AG04449 (cell line): ENCODE measurements at places on chromosomes 1 and 21.

DNA sequence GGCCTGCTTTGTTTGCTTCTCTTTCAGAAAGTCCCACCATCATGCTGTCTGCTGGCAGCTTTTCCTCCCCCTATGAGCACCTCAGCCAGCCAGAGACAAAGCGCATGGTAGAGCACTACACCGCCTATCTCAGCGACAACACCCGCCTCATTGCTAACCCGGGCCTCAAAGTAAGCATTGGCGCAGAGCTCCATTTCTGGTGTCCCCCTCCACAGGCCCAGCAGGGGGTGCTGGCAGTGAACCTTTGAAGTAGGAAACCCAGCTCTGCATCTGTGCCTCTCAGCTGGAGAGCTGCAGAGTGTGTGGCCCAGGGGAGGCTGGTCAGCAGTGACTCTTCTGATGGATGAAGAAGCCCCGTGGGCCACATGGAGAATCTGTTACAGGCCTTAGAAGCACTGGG lies 81.2 kb upstream of the RAVER2 start:
- DNase-seq, result no peak

- DNase-seq, result no peak
Measured at GRCh38 chr1:34709547-34709946, 45.3 kb upstream of the GJB5 start.

DNA sequence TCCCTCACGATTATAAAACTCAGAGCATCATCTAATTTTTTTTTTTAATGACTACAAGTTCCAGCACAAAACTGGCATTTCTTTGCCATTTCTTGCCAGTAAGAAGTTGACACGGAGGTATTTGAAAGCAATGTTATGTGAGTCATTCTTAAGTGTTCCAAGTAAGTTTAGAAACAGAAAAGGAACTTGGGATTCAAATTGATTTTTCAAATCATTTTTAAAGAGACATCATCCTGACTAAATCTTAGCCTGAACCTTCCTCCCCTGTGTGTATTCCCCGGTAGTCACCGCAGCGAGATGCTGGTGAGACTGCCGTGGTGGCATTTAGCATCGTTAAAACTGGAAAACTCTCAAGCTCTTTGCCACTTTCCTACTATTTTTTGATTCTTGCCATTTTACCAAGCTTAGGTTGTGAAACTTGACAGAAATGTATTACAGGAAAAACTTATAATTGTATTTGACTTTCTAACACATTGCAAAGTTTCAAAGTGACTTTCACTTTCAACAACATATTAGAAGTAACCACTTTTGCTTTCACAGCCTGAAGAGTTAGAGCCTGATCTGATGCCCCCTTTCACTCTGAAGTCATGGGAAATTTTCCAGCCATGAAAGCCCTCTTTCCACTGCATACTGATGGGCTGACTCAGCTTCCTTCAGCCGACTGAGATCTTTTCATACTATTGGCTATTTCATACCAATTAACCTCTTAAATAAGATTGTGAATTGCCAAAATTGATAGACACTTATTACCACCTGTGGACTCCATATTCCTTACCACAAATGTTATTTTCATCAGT lies 61.4 kb downstream of the OLFML2B start:
- peak; percentile 70 for DNase-seq

- DNase-seq, result no peak
Measured at GRCh38 chr1:24987875-24988557, 57.9 kb upstream of the RUNX3 start.

GRCh38 chr1:5481889-5482288 lies 510.3 kb downstream of the NPHP4 start:
- DNase-seq, result no peak

DNA sequence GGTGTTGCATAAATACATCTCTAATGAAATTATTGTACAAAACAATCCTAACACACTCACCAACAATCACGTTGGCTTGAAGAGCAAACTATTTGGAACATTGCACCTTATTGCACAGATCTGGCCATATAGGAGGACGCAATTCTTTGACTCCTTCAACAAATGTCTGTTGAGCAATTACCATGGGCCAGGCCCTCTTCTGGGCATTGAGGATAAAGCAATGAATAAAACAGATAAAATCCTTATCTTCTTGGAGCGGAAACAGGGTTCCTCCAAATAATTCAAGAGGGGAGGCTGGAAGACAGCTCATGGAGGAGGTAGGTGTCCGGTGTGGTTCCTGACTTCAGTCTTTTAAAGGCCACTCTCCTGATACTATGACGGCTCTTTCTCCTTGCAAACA lies 43.3 kb downstream of the PAX7 start:
- no peak for DNase-seq

DNA sequence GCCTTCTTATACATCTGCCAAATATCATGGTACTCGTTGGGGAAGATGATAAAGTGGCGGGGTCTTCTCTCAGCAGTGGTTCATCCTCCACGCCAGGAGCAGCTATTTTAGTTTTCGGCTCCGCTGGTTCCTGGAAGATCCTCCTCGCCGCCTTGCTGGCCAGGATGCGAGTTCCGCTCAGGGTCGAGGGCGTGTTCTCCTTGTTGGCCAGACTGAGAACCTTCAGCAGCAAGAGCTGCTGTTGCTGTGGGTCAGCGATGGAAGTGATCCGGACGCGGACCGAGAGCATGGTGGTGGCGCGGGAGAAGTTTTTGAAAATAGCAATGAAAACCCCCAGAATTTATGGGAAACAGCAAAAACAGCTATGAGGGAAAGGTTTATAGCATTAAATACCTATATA lies 11.4 kb upstream of the CFAP126 start:
- no peak for DNase-seq
